ENCODE measurements at places on chromosomes 3 and 15.

GRCh38 chr15:55891196-55891595 lies 102.2 kb downstream of the NEDD4 start:
- no peak for DNase-seq

DNA sequence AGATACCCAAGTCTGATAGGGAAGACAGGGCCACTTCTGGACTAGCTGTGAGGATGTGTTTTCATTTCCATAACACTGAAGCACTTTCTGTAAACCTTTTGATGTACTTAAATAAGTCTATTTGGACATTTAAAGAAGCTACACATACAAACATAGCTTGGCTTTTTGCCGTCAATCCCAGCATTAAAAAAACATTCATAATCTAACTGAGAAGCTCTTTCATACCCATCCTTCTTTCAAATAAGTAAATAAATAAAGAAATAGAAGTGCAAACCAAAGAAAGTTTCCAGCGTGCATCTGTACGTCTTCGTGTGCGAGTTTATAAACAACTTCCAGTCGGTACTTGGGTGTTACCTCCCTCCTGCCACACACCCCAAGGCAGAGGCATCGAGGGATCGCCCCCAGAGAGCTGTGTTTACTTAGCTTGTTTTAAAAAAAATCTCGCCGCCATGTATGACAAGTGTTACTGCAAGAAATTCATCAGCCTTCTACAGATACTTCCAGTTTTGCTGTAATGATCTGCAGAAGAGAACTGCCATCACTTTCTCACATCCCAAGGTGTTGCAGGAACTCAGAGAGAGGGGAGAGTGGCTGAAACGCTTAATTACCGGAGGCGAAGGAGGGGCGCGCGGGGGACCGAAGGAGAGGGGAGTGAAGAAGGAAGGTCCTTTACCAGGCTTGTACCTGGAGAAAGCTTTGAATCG lies 9.0 kb upstream of the MEIS2 start:
- DNase-seq: peak; percentile 59

GRCh38 chr3:81218023-81218422 lies 543.4 kb downstream of the GBE1 start:
- DNase-seq: no peak

DNA sequence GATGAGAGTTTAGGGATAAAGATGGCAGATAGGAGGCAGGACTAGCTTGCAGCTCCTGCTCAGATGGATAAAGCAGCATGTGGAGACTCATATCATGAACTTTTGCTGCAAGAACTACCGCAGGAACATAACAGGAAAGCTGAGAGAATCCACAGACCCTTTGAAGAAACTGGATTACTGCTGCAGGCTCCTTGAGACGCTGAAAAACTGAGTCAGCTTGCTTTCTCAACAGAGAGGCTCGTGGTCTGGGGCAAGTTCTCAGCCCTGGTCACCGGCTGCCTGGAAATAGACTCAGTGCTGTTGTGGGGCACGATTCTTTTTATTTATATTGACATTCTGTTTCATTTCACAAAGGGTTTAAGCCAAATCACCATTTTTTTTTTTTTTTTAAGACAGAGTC lies 28.8 kb upstream of the TRIM59 start:
- no peak for DNase-seq

DNA sequence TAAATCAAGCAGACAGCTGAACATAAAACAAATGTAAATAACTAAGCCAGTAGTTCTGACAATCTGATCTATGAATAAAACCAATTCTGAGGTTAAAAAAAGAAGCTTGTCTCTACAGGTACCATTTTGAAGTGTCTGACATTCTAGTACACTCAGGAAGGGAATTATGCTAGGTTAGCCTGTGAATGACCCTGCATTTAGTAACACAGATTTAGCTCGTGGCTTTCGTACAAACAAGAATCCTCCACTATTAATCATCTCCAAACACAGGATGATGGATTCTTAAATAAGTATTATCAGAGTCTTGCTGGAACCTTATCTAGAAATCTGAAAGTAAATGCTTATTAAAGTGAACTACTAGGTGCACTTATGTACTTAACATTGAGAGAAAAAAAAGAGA lies 1120.1 kb downstream of the ROBO1 start:
- no peak for DNase-seq

DNA sequence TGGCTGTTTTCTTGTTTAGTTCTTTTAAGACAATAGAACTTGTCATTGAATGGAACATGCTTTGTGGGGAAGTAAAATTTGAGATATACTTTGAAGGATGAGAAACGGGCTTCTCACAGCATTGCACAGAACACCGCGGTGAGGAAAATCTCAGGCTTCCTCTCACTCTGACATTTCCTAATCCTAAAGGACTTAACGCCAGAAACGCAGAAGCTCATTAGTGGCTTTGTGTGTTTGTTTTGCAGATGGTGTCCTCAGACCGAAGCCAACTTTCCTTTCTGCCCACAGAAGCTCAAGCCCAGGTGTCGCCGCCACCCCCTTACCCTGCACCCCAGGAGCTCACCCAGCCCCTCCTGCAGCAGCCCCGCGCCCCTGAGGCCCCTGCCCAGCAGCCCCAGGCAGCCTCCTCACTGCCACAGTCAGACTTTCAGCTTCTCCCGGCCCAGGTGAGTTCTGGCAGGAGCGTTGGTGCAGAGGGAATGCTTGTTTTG lies 78.9 kb upstream of the BLM start:
- no peak for DNase-seq

GRCh38 chr15:95663156-95664100 lies 667.1 kb upstream of the NR2F2 start:
- DNase-seq: no peak

GRCh38 chr3:168117853-168118313 lies 22.2 kb upstream of the GOLIM4 start:
- no peak for DNase-seq

DNA sequence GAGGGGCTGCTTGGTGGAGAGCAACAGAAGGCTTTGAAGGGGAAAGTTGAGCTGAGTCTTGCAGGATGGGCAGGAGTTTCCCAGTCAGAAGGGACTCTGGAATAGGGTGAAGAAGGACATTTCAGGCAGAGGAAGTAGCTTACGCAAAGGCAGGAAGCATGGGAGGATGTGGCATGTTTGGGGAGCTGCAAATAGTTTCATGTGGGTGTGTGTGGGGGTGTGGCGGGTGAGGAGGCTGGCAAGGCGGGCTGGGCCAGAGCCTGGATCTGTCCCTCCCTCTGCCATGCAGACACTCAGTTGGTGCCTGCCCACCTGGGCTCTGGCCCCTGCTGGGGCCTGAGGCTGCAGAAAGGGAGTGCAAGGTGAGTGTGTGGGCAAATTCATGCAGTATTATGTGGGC lies 10.4 kb downstream of the TEX264 start:
- no peak for DNase-seq

- DNase-seq: no peak
Measured at GRCh38 chr3:133855772-133856171, 39.9 kb downstream of the RAB6B start.

GRCh38 chr15:90294601-90295269 lies 29.3 kb downstream of the NGRN start:
- peak; percentile 53 for DNase-seq

GRCh38 chr3:107945417-107946094 lies 145.3 kb downstream of the CD47 start:
- no peak for DNase-seq

- no peak for DNase-seq
Measured at GRCh38 chr3:58623961-58624360, 42.6 kb downstream of the FAM3D start.

- DNase-seq: no peak
Measured at GRCh38 chr15:52710050-52710707, 31.0 kb upstream of the ATOSA start.

DNA sequence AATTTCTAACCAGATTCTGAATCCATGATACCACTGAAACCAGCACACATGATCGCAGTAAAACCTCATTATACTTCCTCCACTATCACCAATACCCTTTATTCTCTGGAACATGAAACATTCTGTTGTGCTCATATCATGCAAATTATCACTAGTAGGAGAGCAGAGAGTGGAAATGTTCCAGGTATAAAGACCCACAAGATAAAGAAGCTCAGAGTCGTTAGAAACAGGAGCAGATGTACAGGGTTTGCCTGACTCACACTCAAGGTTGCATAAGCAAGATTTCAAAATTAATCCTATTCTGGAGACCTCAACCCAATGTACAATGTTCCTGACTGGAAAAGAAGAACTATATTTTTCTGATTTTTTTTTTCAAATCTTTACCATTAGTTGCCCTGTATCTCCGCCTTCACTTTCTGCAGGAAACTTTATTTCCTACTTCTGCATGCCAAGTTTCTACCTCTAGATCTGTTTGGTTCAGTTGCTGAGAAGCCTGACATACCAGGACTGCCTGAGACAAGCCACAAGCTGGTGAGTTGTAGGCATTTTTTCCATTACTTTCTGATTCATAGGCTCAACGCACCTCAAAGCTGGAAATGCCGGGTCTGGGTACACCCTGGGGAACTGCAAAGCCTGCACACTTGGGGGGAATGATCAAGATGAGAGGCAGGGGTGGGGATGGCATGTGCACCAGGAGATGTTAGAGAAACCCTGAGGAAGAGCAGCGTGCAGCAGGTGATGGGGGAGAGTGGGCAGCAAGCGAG lies at the start of gene CCR2:
Gene CCR2 (plus strand): TSS at position 465 of the 764 bp plus-strand sequence. CDS start 3,417 bp downstream, outside the sequence.
- DNase-seq: no peak

GRCh38 chr3:71991046-71991445 lies 206.1 kb upstream of the PROK2 start:
- no peak for DNase-seq

DNA sequence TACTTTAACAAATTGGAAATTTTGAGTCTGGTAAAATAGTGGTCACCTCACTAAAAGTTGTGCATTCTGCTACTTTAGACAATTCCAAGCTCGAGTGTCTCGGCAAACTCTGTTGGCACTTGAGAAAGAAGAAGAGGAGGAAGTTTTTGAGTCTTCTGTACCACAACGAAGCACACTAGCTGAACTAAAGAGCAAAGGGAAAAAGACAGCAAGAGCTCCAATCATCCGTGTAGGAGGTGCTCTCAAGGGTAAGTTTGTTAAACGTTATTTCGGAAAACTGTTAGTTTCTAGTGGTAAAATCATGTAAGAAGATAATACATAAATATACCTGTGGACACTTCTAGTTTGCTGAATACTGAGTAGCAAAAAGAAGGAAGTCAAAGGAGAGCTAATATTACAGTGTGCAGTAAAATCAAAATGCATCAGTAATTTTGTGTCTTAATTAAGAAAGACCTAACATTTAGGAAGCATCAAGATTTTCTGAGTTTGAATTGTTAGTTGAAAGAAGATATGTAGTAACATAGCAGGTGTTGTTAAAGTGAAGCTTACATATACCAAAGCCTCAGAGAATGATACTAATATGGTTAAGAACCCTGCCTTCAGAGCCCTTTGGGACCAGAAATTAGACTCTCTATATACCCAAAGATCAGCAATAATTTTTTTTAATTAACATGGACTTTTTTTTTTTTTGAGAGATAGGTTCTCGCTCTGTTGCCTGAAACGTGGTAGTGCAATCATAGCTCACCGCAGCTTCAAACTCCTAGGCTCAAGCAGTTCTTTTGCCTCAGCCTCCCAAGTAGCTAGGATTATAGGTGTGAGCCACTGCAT lies 23.0 kb downstream of the BUB1B start:
- no peak for DNase-seq

Data from ELF-1 (cell line).